CD4-positive, alpha-beta T cell treated with Interferon gamma for 1 hour (primary cell): ENCODE measurements at places on chromosomes 3 and 15.

GRCh38 chr3:83434880-83435587 is 1523.8 kb upstream of the CADM2 start:
- no peak for DNase-seq

DNA sequence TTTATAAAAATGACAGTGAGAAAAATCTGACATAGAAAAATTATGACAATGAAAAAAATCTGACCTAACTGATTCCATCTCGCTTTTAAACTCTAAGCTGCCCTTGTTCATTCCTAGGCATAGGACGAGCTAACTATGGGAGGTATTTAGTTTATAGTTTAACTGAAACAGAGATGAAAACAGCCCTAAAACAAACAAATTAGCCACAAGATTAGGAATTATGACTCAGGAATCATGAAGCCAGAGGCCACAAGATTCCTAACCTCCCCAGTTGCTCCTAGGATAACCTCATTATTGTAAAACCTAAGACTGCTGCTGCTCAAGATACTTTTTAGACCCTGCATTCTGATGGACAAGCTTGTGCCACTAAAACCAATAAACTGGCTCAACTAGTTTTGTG is 122.7 kb upstream of the MNS1 start:
- DNase-seq: no peak

DNA sequence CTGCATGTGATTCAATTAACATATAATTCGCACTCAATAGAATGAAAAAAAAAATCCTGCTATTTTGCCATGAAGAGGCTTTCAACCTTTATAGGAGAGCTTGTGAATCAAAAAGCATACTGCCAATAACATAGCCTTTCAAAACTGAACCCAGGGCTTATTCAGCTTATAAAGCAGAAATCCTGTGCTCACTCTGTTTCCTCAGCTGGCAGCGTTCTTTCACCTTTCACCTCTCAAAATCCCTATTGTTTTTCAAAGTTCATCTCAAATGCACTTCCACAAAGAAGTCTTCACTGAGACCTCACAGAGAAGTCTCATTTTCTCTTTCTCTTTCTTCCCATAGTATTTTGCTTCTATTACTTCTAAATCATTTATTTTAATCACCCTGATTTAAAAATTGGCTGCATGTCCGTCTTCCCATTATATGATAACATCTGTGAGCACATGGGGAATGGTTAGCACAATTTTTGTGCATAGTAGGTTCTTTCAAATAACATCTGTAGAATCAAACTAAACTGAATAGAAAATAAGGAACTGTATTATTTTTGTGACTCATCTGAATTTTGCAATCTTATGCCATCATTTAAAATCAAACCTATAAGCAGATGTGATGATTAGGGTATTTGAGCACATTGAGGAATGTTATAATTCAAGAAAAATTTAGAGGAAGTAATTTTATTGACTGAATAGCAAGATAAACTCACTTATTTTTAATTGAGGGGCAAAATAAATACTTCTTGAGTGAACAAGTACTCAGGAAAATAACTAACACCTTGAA is 373.4 kb downstream of the NLGN1 start:
- DNase-seq: no peak

- no peak for DNase-seq
Measured at GRCh38 chr3:1609416-1609815, 489.2 kb upstream of the CNTN4 start.

DNA sequence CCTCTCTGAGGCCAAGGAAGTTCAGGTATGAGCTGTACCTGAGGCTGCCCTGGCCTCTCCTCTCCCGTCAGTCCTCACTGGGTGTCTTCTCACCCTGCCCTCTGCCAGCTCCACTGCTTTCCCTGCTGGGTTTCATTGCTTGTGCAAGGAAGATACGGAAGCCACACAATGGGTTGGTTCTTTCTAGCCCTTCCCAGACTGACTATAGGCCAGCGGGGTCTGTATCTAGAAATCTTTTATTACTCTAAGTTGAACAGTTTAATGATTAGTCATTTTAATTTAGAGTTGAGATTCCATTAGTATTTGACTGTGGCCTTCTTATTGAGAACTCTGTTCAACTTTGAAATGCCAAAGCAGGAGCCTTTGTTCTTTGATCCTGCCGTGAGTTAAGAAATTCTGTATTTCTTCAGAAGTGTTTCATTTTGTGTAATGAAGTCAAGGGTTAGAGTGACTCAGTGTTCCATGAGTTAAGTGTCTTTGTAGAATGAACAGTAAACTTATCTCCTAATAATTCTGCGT is 16.2 kb downstream of the C3orf62 start:
- DNase-seq: no peak

DNA sequence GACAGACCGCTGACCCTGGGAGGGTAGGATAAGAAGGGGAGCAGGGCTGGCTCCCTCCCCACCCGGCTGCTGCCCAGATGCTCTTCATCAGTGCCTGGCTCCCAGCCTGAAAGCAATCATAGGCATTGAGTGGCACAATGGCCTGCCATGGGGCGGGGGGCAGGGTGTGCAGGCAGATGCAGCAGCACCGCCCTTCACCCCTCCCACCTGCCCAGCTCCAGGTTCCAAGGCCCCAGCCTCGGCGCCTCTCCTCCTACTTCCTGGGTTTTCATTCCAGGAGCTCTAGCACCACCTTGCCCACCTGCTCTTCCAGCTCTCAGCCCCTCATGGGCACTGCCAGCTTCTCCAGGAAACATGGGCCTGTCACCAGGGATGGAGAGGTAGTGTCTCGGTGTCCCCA is 101.7 kb downstream of the MEGF11 start:
- no peak for DNase-seq

GRCh38 chr15:76636059-76636458 is 269.1 kb downstream of the SCAPER start:
- DNase-seq: no peak

- DNase-seq: no peak
Measured at GRCh38 chr3:152650177-152650576, 184.8 kb upstream of the P2RY1 start.

GRCh38 chr15:44181410-44181809 is 13.7 kb downstream of the FRMD5 start:
- no peak for DNase-seq

GRCh38 chr3:183555541-183556081 is at the start of gene KLHL6:
Gene KLHL6, minus strand, starts transcription at chr3:183555706. Its CDS starts 53 bp downstream, at chr3:183555653.
- peak; percentile 75 for DNase-seq

DNA sequence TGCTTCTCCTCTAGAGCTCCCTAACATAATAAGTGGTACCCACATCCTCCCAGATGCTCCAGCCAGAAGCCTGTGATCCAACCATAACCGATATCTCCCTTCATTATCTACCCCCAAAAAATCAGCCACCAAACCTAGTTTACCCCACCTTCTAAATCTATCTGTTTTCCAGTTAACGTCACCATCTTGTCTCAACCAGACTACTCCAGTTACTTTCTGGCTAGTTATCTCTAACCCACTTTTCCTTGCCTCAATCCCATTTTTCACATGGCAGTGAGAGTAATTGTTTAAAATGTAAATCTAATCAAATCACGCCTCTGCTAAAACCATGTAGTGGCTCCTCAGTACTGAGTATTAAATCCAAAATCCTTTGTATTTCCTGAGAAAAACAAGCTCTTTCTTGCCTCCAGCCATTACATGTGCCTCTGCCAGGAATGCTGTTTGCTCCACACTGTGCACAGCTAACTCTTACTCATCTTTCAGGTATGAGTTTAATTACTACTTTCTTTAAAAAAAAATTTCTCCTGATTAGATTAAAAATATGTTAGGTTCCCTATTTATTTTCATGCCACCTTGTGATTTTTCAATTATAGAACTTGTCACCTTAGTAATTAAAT is 15.4 kb downstream of the CCDC54 start:
- no peak for DNase-seq

DNA sequence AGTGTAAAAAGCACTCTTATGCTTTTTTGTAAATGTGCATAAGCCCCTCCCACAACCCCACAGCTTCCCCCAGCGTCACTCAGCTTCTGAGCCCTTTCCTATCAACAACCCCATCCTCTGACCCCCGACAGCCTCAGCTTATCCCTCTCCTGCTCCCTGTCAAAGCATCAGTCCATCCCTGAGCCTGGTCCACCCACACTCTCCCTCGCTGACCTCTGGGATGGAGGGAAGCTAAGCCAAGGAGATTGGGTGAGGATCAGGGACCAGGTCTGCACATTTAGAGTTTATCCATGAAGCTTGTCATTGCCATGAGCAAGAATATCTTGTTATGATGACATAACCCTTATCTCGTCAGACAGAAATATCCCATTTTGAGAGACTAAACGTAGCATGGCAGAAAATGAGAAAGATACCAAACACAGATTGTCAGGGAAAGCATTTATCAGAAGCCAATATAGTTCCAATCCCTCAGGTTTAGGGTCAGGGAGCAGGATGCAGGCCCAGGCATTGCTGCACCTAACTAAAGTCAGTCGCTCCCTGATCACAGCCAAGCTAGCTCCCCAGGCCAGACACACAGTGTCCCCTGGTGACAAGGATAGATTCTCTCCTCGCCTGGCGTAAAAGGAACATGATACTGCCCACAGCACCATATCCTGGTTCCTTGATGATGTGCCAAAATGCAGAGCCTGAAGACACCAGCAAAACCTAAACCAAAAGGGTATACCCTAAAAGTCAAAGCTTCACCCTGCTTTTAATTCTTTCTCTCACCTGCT is 66.9 kb downstream of the DCLK3 start:
- DNase-seq: no peak

- no peak for DNase-seq
Measured at GRCh38 chr3:78221796-78222195, 1181.9 kb downstream of the ROBO2 start.

DNA sequence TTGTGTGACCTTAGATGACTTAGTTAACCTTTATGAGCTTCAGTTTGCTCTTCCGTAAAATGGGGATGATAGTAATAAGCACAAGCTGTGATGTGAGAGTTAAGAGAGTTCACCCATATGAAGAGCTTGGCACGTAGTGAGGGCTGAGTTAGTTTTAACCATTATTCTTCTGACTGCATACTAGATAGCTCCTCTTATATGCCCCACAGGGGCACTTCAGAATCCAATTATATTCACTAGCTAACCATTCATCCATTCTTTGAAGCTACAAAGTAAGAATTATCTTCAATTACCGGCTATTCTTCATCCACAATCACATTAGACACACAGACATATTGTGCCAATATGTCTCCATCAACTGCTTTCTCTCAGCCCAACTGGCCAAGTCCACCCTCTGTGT is 159.0 kb upstream of the STT3B start:
- no peak for DNase-seq

GRCh38 chr3:39990532-39990931 is 181.1 kb downstream of the MYRIP start:
- no peak for DNase-seq

- DNase-seq: no peak
Measured at GRCh38 chr3:157294491-157294890, 134.5 kb upstream of the CCNL1 start.

GRCh38 chr15:75129788-75130187 is 71.9 kb upstream of the C15orf39 start:
- no peak for DNase-seq

- no peak for DNase-seq
Measured at GRCh38 chr3:127800508-127800907, 21.8 kb downstream of the MGLL start.

GRCh38 chr3:141659821-141660613 is 78.1 kb upstream of the RNF7 start:
- peak; percentile 2 for DNase-seq

- DNase-seq: no peak
Measured at GRCh38 chr3:154285221-154285620, 39.1 kb downstream of the DHX36 start.

- no peak for DNase-seq
Measured at GRCh38 chr3:33458446-33458845, 18.2 kb upstream of the UBP1 start.

DNA sequence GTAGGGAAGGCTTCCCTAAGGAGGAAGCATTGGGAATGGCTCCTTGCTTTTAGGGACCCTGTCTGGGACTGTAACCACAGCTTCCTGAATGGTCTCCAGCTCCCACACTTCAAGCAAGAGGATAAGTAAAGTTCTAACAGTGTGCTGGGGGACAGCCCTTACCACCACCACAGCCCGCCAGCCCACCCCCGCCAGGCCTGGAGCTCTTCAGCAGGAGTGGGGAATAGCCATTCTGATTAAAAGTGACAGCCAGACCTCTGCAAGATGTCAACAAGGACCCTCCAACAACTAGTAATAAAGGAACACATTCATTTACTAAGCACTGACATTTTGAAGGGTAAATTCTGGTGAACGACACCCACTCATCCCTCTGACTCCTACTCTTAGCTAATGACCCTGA is 49.4 kb downstream of the CPN2 start:
- DNase-seq: no peak

DNA sequence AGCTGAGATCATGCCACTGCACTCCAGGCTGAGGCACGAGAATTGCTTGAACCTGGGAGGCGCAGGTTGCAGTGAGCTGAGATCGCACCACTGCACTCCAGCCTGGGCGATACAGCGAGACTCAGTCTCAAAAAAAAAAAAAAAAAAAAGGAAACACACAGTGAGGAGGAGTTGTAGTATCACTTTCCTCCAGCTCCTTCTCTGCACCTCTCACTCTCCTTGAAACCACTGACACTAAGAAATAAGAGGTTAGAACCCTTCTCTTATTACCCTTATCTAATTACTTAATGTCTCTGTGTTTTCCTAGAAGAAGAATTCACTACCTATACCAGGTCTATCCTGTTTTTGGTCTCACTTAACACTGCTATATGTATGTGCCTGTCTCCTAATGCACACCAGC is 31.7 kb downstream of the RAB27A start:
- no peak for DNase-seq

DNA sequence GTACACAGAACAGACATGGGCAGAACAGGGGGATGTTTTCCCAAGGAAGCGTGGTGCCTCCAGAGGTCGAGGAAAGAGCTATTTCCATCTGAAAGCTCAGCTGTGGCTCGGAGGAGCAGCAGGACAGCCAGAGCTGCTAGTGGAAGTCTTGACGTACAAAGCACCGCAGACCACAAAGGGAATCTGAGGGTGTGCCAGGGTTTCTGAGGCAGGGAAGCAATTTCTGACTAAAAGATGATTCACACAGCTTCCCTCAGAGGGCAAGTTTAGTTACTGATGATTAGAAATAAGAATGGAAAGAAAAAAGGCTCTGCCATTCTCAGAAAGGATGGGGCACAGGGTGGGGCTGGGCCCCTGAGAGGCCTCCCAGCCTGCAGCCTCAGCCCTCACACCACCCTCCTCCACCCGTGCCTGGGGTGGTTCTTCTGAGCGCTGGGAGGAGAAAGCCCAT is 45.8 kb upstream of the SEC13 start:
- DNase-seq: no peak

DNA sequence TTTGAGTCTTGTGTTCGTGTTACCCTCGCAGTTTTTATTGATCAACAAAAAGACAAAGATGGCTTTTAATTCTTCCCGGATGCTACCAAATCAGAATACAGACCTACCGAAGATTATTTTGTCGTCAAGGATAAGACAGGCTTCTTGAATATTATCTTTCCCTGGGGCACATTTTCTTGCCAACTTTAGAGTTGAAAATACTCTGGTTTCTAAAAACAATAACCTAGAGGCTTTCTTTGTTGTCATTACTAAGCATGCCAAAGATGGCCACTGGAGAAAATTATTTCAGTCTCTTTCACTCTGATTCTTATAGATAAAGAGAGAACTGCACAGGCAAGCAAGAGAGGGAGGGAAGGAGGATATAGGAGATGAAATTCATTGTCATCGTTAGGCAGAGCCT is 33.9 kb downstream of the OXNAD1 start:
- no peak for DNase-seq
